CD4-positive, alpha-beta T cell (primary cell): ENCODE measurements at places on chromosomes 3 and 15. TPM values are rescaled to one million over a fixed set of nuclear protein-coding genes. Genes with fewer than 3 reads are reported as not detected.

DNA sequence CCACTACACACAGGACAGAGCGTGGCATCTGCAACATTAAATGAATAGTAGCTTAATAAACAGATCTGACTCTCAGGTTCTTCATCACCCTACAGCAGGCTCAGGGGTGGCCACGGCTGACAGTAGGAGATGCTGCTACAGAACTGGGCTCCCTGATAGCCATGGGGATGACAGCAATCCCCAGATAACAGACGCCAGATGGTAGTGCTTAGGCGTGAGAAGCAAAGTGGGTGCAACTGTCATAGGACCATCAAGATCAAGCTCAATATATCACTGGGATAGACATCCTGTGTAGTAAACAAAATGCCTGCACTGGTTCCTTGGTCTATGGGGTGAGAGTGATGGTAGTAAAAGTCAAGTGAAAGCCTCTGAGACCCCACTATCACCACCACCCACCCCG, 2.6 kb upstream of the TPRA1 start:
- no peak overlapping the region for H3K27ac ChIP-seq
- no peaks in the 10 kb centered on the region for H3K27me3 ChIP-seq
- no peaks in the 10 kb centered on the region for H3K36me3 ChIP-seq
- peaks cover 33% of the 10 kb centered on the region for H3K4me1 ChIP-seq
- DNase-seq, result no peak
- H3K4me3 ChIP-seq, result no peak overlapping the region

GRCh38 chr3:42741796-42742195, 31.3 kb downstream of the CCDC13 start:
- H3K4me1 ChIP-seq, result peaks cover 24% of the 10 kb centered on the region
- H3K36me3 ChIP-seq, result no peaks in the 10 kb centered on the region
- no peaks in the 10 kb centered on the region for H3K27me3 ChIP-seq
- no peak overlapping the region for H3K4me3 ChIP-seq
- H3K27ac ChIP-seq, result no peak overlapping the region

DNA sequence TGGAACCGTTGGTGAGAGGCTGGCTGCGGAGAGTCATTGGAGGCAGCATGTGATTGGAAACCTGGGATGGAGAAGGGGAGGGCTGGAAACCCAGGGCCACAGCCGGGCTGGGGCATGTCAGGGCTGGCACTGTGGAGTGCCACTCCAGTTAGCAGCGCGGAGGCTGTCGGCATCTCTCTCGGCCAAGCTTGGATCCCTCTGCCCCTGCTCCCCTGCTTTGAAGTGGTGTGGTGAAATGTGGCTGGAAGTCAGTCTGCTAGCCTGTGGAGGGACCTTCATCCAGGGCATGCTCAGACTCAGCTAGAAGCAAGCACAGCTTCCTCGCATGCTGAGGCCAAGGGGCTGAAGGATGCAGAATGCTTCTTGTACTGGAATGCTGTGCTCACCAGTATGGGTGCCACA, 13.5 kb downstream of the SLCO3A1 start:
- no peaks in the 10 kb centered on the region for H3K27me3 ChIP-seq
- no peaks in the 10 kb centered on the region for H3K36me3 ChIP-seq
- DNase-seq, result no peak

DNA sequence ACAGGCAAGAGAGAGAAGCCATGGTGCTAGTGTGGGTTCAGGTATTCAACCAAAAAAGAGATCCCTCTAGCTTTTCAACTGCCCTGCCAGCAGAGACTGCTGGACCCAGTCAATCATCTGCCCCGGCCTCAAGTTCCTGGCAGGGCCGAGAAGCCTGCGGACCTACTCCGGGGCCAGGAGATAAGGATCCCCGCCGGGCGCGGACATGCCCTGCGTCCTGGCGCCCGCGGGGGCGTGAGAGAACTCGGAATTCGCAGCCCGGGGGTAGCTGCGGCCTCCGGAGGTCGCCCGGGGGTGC, 821 bp upstream of the MAGI1 start:
- H3K4me3 ChIP-seq, result no peak overlapping the region
- peaks cover 30% of the 10 kb centered on the region for H3K27me3 ChIP-seq
- peaks cover 10% of the 10 kb centered on the region for H3K4me1 ChIP-seq
- DNase-seq, result no peak
- H3K36me3 ChIP-seq, result no peaks in the 10 kb centered on the region

DNA sequence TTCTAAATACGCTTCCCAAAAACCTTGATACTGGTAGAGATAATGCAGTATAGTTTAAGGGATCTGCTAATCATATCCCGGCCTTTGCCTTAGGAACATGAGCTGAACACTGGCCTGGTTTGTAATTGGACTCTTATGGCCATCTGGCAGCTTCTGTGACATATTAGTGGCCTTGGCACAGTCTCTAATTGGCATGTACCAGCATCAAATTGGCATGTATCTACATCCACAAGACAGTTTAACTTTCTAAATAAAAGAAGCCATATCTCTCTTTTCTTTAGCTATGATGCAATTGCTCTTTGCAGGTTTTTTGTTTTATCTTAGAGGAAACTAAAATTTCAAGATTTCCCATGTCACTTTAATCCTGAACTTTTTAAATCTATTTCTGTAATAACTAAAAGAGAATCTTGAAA, 44.6 kb upstream of the FILIP1L start:
- no peak overlapping the region for H3K4me3 ChIP-seq
- peaks cover 4% of the 10 kb centered on the region for H3K36me3 ChIP-seq
- H3K27ac ChIP-seq, result no peak overlapping the region
- H3K4me1 ChIP-seq, result no peaks in the 10 kb centered on the region

Gene FMN1
- total RNA-seq, result 0.55 TPM

GRCh38 chr3:93855401-93855800, 118.3 kb downstream of the PROS1 start:
- no peaks in the 10 kb centered on the region for H3K27me3 ChIP-seq
- H3K36me3 ChIP-seq, result no peaks in the 10 kb centered on the region
- DNase-seq, result no peak
- no peak overlapping the region for H3K4me3 ChIP-seq

GRCh38 chr3:15356176-15356575, 23.8 kb upstream of the SH3BP5 start:
- peaks cover 65% of the 10 kb centered on the region for H3K4me1 ChIP-seq
- no peaks in the 10 kb centered on the region for H3K27me3 ChIP-seq
- H3K4me3 ChIP-seq, result no peak overlapping the region

Gene PATL2
- 17.4 TPM for total RNA-seq

DNA sequence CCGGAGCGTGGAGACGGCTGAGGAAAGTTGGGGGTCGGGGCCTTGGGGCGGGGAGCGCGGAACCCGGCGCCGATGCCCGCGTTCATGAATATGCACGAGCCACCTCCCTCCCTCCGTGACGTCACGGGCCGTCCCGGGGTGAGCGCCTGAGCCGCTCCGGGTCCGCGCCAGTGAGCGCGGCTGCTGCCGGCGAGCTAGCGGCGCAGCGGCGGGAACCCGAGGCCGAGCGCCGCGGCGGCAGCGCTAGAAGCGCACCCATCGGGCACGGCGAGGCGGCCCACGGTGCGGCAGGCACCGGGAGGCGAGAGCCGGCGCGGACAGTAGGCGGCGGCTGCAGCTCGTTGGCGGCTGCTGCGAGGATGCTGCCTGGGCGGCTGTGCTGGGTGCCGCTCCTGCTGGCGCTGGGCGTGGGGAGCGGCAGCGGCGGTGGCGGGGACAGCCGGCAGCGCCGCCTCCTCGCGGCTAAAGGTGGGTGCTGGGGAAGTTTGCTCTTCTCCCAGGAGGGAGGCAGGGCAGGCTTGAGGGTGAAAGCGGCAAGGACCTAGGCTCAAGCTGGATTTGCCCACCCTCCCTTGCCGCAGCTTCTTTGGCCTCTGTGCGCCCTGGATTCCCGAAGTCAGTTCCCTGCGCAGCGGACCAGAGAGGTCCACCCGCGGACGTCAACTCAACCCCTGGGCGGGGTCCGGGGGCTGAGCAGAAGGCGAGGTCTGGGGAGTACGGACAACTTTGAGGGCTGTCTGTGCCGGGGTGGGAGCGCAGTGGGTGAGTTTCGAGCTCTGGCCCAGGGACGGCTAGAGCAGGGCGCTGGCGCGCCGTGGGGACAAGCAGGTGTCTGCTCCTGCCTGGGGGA, at the start of gene CLSTN2:
Gene CLSTN2, plus strand, starts transcription at position 170 of the 850 bp plus-strand sequence.
- H3K4me1 ChIP-seq, result peaks cover 4% of the 10 kb centered on the region
- H3K4me3 ChIP-seq, result no peak within 1 kb of the TSS
- no peak within 1 kb of the TSS for H3K27ac ChIP-seq
- H3K27me3 ChIP-seq, result peaks cover 42% of the 10 kb centered on the region
- H3K36me3 ChIP-seq, result no peaks in the 10 kb centered on the region

Gene FBXL2
- total RNA-seq, result not detected

GRCh38 chr3:20401253-20401652, 215.2 kb upstream of the SGO1 start:
- no peaks in the 10 kb centered on the region for H3K4me1 ChIP-seq
- H3K27me3 ChIP-seq, result no peaks in the 10 kb centered on the region
- no peak overlapping the region for H3K4me3 ChIP-seq
- H3K36me3 ChIP-seq, result no peaks in the 10 kb centered on the region
- DNase-seq, result no peak

Gene IL20RB
- total RNA-seq, result 2.2 TPM

- H3K27me3 ChIP-seq, result no peaks in the 10 kb centered on the region
- no peak overlapping the region for H3K4me3 ChIP-seq
- no peak overlapping the region for H3K27ac ChIP-seq
- no peaks in the 10 kb centered on the region for H3K36me3 ChIP-seq
Measured at GRCh38 chr3:144390786-144391185, 419.2 kb downstream of the DIPK2A start.

GRCh38 chr15:80732818-80733217, 37.7 kb downstream of the ABHD17C start:
- no peaks in the 10 kb centered on the region for H3K27me3 ChIP-seq
- no peaks in the 10 kb centered on the region for H3K4me1 ChIP-seq
- H3K27ac ChIP-seq, result no peak overlapping the region
- DNase-seq, result no peak
- H3K36me3 ChIP-seq, result no peaks in the 10 kb centered on the region

DNA sequence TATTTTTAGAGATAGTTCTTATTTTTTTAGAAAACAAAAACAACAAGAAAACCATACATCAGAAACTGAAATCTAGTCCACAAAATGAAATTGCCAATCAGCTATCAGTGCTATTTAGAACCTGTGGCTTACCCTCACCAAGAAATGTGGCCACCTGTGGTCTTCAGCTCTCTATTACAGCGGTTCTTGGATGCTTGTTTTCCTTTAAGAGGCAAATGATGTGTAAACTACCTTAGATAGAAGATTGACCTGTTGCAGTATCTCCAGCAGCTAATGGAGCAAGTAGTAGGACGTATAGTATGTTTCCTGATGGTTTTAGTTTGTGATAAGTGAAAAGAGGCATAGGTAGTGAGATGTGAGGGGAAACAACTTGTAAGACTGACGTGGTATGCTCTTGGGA, 21.2 kb downstream of the TFG start:
- H3K27ac ChIP-seq, result no peak overlapping the region
- H3K4me3 ChIP-seq, result no peak overlapping the region
- peaks cover 75% of the 10 kb centered on the region for H3K36me3 ChIP-seq
- DNase-seq, result no peak
- no peaks in the 10 kb centered on the region for H3K4me1 ChIP-seq

DNA sequence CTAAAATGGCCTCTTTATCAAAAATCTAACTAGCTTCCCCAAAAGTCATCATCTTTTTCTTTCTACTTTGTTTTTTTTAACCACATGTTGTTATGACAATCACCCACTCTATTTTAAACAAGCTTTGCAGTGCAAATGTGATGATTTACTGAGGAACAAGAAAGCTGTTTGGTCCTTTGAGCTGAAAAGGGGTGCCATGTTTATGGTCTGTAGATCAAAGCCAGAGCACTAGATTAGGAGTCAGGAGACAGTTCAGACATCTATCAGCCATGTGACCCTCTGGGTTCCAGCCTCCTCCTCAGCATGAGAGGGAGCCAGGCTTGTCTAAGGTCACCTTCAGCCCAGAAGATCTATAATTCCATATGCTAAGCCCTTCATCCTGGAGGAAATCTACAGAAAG, 65.9 kb downstream of the RPL22L1 start:
- no peak overlapping the region for H3K4me3 ChIP-seq
- H3K36me3 ChIP-seq, result no peaks in the 10 kb centered on the region
- H3K4me1 ChIP-seq, result no peaks in the 10 kb centered on the region
- H3K27me3 ChIP-seq, result peaks cover 4% of the 10 kb centered on the region
- H3K27ac ChIP-seq, result no peak overlapping the region
- no peak for DNase-seq

DNA sequence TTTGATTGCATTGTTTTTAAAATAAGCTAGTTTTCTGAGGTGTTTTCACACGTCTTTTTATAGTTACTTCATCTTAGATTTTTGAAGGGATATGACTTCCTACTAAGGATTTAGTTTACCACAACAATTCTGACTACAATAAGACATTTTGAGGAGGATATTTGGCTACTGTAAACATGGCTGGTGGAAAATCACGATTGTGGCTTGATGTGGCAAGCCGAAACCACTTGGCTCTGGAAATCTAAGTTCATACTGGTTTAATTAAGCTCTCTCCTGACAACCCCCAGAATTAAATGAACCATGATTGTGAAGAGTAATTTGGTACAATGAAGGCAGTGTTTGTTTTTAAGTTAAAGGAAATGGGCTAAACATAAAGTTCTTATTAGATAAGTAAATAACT, 30.8 kb downstream of the ST3GAL6 start:
- no peaks in the 10 kb centered on the region for H3K36me3 ChIP-seq
- DNase-seq, result no peak
- H3K4me3 ChIP-seq, result no peak overlapping the region
- H3K27ac ChIP-seq, result no peak overlapping the region
- H3K27me3 ChIP-seq, result no peaks in the 10 kb centered on the region
